Left lobe of liver (tissue), 2 donors: ENCODE measurements at places on chromosomes 3 and 15. TPM values are rescaled to one million over a fixed set of nuclear protein-coding genes. Genes with fewer than 3 reads are reported as not detected.
A peak's percentile ranks its signal among the peaks of the same experiment; 100 is the strongest.

PSTPIP1 gene
- 1.5 TPM for total RNA-seq

ANKRD34C gene
- total RNA-seq = not detected

PP2D1 gene
- total RNA-seq = not detected

- DNase-seq = no peak
Observed at GRCh38 chr3:194880940-194881925, 195.6 kb downstream of the FAM43A start.

GALNT15 gene
- total RNA-seq = 2.7 TPM

- no peak for DNase-seq
Observed at GRCh38 chr3:3065876-3066275, 44.3 kb downstream of the IL5RA start.

GRCh38 chr3:120561251-120562045 is 34.7 kb upstream of the NDUFB4 start:
- peak; percentile 63 for DNase-seq

GRCh38 chr15:68440136-68440535 is 8.2 kb upstream of the ITGA11 start:
- DNase-seq = peak; percentile 38

- no peak for DNase-seq
Observed at GRCh38 chr3:50648313-50648712, 26.4 kb upstream of the DOCK3 start.

DNA sequence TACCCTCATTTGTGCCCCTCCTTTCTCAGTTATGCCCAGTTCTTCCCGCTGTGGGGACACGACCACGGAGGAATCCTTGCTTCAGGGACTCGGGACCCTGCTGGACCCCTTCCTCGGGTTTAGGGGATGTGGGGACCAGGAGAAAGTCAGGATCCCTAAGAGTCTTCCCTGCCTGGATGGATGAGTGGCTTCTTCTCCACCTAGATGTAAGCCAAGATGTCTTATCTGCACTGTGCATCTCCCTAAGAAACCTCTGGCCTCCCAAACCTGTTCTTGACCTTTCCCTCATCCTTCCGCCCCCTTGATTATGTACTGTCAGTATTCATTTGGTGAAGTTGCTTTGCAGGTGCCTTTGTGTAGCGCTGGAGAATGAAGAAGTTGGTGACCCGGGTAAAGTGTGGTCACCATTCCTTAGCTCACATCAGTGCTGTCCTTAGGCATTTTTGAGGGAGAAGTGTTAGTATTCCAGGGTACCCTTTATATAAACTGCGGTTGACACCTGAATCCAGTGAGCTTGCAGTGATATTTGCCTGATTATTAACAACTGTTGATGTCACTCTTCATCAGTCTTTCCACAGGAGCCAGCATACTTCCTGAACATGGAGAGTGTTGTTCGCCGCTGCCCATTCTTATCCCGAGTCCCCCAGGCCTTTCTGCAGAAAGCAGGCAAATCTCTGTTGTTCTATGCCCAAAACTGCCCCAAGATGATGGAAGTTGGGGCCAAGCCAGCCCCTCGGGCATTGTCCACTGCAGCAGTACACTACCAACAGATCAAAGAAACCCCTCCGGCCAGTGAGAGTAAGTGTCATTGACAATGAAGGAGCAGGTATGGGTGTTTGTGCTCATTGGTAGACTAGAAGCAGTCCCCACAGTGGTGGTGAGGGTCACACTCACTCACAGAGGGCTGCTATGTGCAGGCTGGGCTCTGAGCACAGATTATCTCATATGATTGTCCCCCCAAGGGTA is 966 bp downstream of the ALAS1 start:
- no peak for DNase-seq

GRCh38 chr3:81744366-81744765 is 17.1 kb downstream of the GBE1 start:
- DNase-seq = no peak

CSK gene
- 32.7 TPM for total RNA-seq

- DNase-seq = no peak
Observed at GRCh38 chr15:85825719-85826118, 31.0 kb upstream of the KLHL25 start.

- DNase-seq = no peak
Observed at GRCh38 chr3:53536282-53536681, 41.9 kb downstream of the CACNA1D start.

ETV5 gene
- 7.0 TPM for total RNA-seq

DNA sequence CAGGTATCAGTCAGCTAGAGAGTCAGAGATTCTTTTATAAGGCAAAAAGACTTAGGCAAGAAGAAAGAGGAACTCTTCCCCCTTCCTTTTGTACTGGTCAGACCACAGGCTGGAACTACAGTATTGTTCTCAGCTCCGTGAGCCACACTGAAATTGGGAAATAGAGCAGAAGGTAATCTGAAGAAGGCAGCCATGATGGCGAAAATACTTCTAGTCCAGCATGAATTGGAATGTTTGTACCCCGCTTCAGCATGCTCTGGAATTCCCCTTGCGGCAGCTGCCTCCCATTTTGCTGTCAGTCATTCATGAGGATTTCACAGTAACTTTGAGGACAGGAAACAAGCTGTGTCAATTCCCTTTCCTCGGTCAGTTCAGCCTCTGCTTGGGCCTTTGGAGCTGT is 96.2 kb downstream of the CORO2B start:
- DNase-seq = no peak

- DNase-seq = no peak
Observed at GRCh38 chr15:91146728-91147127, 46.7 kb downstream of the SV2B start.

CCR9 gene
- total RNA-seq = 0.15 TPM

GRCh38 chr3:169334991-169335390 is 328.5 kb downstream of the MECOM start:
- DNase-seq = no peak

- DNase-seq = no peak
Observed at GRCh38 chr3:7565574-7565973, 704.7 kb downstream of the GRM7 start.

- DNase-seq = no peak
Observed at GRCh38 chr3:36525115-36525801, 145.0 kb downstream of the STAC start.

GRCh38 chr3:19652336-19652735 is 281.7 kb downstream of the EFHB start:
- DNase-seq = no peak

FGF12 gene
- 0.63 TPM for total RNA-seq

DNA sequence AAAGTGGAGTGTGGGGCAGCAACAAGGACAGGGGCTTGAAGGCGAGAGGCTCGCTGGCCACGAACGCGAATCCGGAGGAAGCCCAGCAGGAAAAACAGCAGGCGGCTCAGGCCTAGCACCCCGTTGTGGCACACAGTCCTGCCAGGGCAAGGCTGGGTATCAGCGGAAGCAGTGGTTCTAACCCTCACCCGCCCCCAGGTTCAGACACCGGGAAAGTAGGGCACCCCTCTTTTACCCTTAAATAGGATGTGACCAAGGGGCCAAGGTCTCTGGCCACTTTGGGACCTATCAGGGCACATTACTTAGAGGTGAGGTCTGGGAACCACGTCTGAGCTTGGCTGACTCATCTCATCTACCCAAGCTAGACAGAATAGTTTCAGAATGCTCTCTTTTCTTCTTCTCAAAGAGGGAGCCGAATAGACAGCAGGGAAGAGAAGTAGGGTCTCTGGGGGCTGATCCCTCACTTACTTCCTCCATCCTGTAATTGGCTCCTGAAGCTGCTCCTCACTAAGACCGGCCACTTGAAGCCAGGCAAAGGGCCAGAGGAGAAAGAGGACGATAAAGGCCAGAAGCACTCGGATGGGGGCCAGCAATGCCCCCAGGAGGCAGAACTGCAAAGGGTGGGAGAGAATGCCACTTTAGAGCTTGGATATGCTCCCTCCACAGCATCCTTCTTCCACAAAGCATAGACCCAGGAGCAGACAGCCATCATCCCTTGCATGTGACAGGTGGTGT is 1.7 kb downstream of the LPCAT4 start:
- no peak for DNase-seq

GPR171 gene
- 0.73 TPM for total RNA-seq
